ENCODE measurements at places on chromosomes 7 and 10. TPM values are rescaled to one million over a fixed set of nuclear protein-coding genes. Genes with fewer than 3 reads are reported as not detected.

Gene PON1
- total RNA-seq = 0.55 TPM

Gene FAM170B
- not detected for total RNA-seq

Gene MBL2
- total RNA-seq = not detected

Gene GNAI1
- 62.4 TPM for total RNA-seq

Gene FBH1
- total RNA-seq = 42.6 TPM

DNA sequence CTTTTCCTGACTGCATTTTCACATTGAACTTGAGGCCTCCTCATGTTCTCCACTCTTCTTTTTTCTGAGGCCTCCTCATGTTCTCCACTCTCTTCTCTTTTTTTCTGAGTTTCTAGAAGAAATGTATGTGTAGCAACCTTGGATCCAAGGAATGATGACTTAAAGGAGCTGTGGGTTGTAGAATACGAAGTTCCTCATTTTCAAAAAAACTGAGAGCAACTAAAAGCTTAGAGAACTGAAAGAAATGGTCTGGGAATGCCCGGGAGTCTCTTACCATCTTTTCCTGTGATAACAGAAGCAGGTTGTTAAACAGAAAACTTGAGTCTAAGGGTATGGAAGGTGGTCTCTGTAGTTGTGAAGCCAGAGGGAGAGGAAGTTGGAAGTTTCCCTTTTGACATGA is 32.8 kb downstream of the MRPS33 start:
- H3K4me3 ChIP-seq = no peak overlapping the region
- no peaks in the 10 kb centered on the region for H3K36me3 ChIP-seq
- no peak overlapping the region for H3K27ac ChIP-seq
- DNase-seq = no peak
- no peaks in the 10 kb centered on the region for H3K27me3 ChIP-seq

- no peak overlapping the region for H3K27ac ChIP-seq
- no peaks in the 10 kb centered on the region for H3K4me1 ChIP-seq
- peaks cover 12% of the 10 kb centered on the region for H3K36me3 ChIP-seq
- H3K27me3 ChIP-seq = no peaks in the 10 kb centered on the region
- H3K4me3 ChIP-seq = no peak overlapping the region
- no peak for DNase-seq
Measured at GRCh38 chr10:87740254-87740655, 77.8 kb downstream of the ATAD1 start.

GRCh38 chr7:27873981-27874957 is 134.3 kb downstream of the TAX1BP1 start:
- H3K36me3 ChIP-seq = no peaks in the 10 kb centered on the region
- H3K27me3 ChIP-seq = no peaks in the 10 kb centered on the region
- peaks cover 39% of the 10 kb centered on the region for H3K4me1 ChIP-seq
- no peak overlapping the region for H3K27ac ChIP-seq
- peak; percentile 46 for DNase-seq

GRCh38 chr10:98664329-98665042 is 217.8 kb upstream of the HPS1 start:
- no peaks in the 10 kb centered on the region for H3K27me3 ChIP-seq
- H3K36me3 ChIP-seq = no peaks in the 10 kb centered on the region
- no peak overlapping the region for H3K27ac ChIP-seq
- no peaks in the 10 kb centered on the region for H3K4me1 ChIP-seq
- no peak overlapping the region for H3K4me3 ChIP-seq

- H3K27ac ChIP-seq = no peak overlapping the region
- no peak overlapping the region for H3K4me3 ChIP-seq
- no peaks in the 10 kb centered on the region for H3K27me3 ChIP-seq
- H3K4me1 ChIP-seq = no peaks in the 10 kb centered on the region
- no peaks in the 10 kb centered on the region for H3K36me3 ChIP-seq
- DNase-seq = no peak
Measured at GRCh38 chr7:37672926-37673325, 10.6 kb upstream of the GPR141 start.

- DNase-seq = no peak
- no peak overlapping the region for H3K4me3 ChIP-seq
- peaks cover 61% of the 10 kb centered on the region for H3K4me1 ChIP-seq
- H3K27ac ChIP-seq = no peak overlapping the region
- H3K36me3 ChIP-seq = no peaks in the 10 kb centered on the region
Measured at GRCh38 chr7:39645482-39646407, 22.4 kb downstream of the RALA start.

- no peak for DNase-seq
- no peaks in the 10 kb centered on the region for H3K27me3 ChIP-seq
- H3K4me3 ChIP-seq = no peak overlapping the region
- no peaks in the 10 kb centered on the region for H3K4me1 ChIP-seq
Measured at GRCh38 chr10:84158550-84158949, 15.1 kb upstream of the GPR15LG start.

DNA sequence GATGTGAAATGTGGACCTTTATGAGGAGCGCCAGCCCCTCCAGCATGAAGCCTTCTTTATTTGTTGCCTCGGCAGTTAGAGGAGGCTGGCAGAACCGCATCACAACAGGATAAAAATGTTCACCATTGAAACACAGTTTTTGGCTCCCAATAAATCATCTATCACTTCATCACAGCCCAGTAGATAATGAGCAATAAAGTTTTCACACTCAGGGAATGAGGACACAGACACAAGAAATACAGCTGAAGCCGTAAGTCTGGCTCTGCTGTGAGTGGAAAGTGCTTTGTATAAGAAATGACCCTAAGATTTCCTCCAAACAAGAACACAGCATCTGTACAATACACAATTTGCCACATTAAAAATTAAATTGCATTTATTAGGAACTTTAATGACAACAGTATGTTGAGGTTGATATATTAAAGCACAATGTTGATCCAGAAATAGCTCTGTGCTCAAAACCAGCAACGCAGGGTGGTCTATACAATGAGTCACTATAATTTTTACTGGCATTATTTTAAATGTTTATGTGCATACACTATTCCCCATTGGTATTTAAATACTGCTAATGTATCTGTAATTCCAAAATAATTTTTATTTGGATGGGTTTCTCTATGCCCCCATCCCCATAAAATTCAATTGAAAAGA is 301.8 kb upstream of the MGMT start:
- no peak for DNase-seq
- no peak overlapping the region for H3K4me3 ChIP-seq
- H3K4me1 ChIP-seq = no peaks in the 10 kb centered on the region
- no peaks in the 10 kb centered on the region for H3K36me3 ChIP-seq
- H3K27ac ChIP-seq = no peak overlapping the region

- peaks cover 74% of the 10 kb centered on the region for H3K27me3 ChIP-seq
- no peak overlapping the region for H3K4me3 ChIP-seq
- no peaks in the 10 kb centered on the region for H3K4me1 ChIP-seq
- H3K36me3 ChIP-seq = no peaks in the 10 kb centered on the region
- no peak for DNase-seq
- H3K27ac ChIP-seq = no peak overlapping the region
Measured at GRCh38 chr7:101436221-101436735, 73.6 kb downstream of the COL26A1 start.

DNA sequence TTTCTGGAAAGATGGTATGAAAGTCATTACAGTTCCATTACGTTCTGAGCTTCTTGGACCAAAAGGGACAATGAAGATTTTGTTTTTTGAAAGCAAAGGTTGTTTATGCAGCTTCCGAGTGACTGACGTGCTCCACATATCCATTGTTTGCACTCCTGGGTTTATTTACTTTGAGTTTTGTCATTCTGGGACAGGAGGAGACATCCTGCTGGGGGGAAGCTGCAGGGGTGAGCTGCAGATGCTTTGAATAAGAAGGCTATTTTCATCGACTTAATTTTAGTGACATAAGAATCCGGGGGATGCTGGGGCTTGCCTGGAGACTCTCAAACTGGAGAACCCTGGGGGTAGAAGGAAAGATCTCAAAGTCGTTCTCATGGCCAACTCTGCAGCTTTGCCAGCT is 12.7 kb upstream of the SFMBT2 start:
- peaks cover 3% of the 10 kb centered on the region for H3K27me3 ChIP-seq
- no peak overlapping the region for H3K4me3 ChIP-seq
- H3K4me1 ChIP-seq = no peaks in the 10 kb centered on the region
- no peak for DNase-seq

DNA sequence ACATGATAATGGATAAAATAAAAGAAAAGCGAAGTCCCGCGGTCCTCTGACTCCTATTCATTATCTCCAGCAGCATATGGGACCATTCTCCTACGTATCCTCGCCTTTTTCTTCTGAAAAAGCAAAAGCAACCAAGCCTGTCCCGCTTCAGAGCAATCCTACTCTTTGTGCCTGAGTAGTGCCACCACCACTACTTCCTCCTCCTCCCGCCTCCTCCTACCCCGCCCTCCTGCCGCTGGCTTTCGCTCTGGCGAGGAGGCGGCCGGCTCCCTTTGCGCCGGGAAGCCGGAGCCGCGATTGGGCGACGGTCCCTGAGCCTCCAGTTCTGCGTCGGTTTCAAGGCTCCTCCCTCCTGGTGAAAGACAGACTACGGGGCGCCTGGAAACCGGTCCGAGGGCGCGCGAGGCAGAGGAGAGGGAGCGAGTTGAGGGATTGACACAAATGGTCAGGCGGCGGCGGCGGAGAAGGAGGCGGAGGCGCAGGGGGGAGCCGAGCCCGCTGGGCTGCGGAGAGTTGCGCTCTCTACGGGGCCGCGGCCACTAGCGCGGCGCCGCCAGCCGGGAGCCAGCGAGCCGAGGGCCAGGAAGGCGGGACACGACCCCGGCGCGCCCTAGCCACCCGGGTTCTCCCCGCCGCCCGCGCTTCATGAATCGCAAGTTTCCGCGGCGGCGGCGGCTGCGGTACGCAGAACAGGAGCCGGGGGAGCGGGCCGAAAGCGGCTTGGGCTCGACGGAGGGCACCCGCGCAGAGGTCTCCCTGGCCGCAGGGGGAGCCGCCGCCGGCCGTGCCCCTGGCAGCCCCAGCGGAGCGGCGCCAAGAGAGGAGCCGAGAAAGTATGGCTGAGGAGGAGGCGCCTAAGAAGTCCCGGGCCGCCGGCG is at the start of gene FZD1:
TSS of gene FZD1 (plus strand) at position 388 of the 878 bp plus-strand sequence. CDS start at position 836, 448 bp downstream.
- no peaks in the 10 kb centered on the region for H3K36me3 ChIP-seq
- H3K4me1 ChIP-seq = peaks cover 42% of the 10 kb centered on the region
- no peaks in the 10 kb centered on the region for H3K27me3 ChIP-seq
- peak within 1 kb of the TSS; percentile 66 for H3K4me3 ChIP-seq

GRCh38 chr10:95168694-95169093 is 25.3 kb upstream of the ACSM6 start:
- no peak for DNase-seq
- no peak overlapping the region for H3K27ac ChIP-seq
- H3K4me1 ChIP-seq = no peaks in the 10 kb centered on the region
- H3K4me3 ChIP-seq = no peak overlapping the region
- H3K36me3 ChIP-seq = no peaks in the 10 kb centered on the region
- H3K27me3 ChIP-seq = no peaks in the 10 kb centered on the region

GRCh38 chr7:154743206-154743605 is 259.7 kb downstream of the PAXIP1 start:
- no peak for DNase-seq
- H3K27ac ChIP-seq = no peak overlapping the region
- H3K27me3 ChIP-seq = no peaks in the 10 kb centered on the region
- no peaks in the 10 kb centered on the region for H3K36me3 ChIP-seq

GRCh38 chr7:6268023-6268900 is 4.2 kb downstream of the CYTH3 start:
- peak overlapping the region; percentile 77 for H3K27ac ChIP-seq
- no peaks in the 10 kb centered on the region for H3K27me3 ChIP-seq
- H3K4me3 ChIP-seq = no peak overlapping the region
- no peak for DNase-seq
- H3K4me1 ChIP-seq = peaks cover 47% of the 10 kb centered on the region

DNA sequence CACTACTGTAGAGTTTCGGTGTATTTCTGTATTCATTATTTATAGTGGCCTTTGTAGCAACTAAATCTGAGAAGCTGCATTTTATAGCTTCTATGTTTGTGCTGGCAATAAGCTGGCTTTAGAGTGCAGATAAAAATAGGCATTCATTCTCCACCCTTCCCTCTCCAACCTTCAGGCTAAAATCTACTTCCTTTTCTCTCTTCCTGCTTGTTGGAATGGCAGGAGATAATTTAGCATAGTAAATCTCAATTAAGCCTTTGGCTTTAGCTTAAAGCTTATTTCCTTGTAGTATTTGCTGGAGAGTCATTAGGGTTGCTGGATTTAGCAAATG is 58.5 kb downstream of the CPVL start:
- no peak overlapping the region for H3K27ac ChIP-seq
- no peak overlapping the region for H3K4me3 ChIP-seq
- H3K27me3 ChIP-seq = no peaks in the 10 kb centered on the region
- no peak for DNase-seq

GRCh38 chr7:33982425-33982786 is 77.1 kb downstream of the BMPER start:
- H3K4me3 ChIP-seq = no peak overlapping the region
- no peaks in the 10 kb centered on the region for H3K27me3 ChIP-seq
- no peaks in the 10 kb centered on the region for H3K4me1 ChIP-seq
- no peaks in the 10 kb centered on the region for H3K36me3 ChIP-seq
- no peak for DNase-seq
- H3K27ac ChIP-seq = no peak overlapping the region
